ENCODE measurements at places on chromosomes 4 and X. TPM values are rescaled to one million over a fixed set of nuclear protein-coding genes. Genes with fewer than 3 reads are reported as not detected.

- no peak for DNase-seq
Observed at GRCh38 chr4:83591056-83591455, 55.1 kb downstream of the GPAT3 start.

DNA sequence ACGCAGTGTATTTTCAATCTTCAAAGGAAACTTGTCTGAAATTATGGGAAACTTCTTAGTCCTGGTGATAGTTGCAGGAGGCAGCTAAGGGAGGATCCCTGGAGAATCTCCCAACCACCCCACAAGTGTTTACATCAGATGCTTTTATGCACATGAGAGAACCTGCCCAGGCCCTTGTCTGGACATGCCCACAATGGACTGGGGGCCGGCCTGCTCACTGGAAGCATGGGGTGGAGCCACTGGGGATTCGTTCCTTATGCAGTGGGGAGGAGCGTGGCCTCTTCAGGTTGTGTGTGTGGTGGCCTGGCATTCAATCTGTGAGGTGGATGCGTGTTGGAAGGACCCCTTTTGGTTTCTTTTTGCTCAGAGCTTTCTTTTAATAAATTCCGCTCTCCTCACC lies 398.7 kb upstream of the PPP1R2C start:
- no peak for DNase-seq

- DNase-seq, result no peak
Observed at GRCh38 chrX:16205840-16206239, 38.6 kb downstream of the MAGEB17 start.

GRCh38 chr4:5874811-5875449 lies 18.0 kb downstream of the CRMP1 start:
- DNase-seq, result peak; percentile 60

The IGFBP7 gene
- 85.4 TPM for total RNA-seq

The MXRA5 gene
- 30.7 TPM for total RNA-seq

The CSAG1 gene
- not detected for total RNA-seq

The MGARP gene
- total RNA-seq, result not detected

The TMPRSS11E gene
- total RNA-seq, result 12.3 TPM

The NR0B1 gene
- total RNA-seq, result not detected

The DCAF12L2 gene
- total RNA-seq, result 4.7 TPM

The CENPVL2 gene
- not detected for total RNA-seq
